CD4-positive, alpha-beta T cell treated with Interferon alpha-2 for 1 hour (primary cell): ENCODE measurements at places on chromosomes 13 and 19.

DNA sequence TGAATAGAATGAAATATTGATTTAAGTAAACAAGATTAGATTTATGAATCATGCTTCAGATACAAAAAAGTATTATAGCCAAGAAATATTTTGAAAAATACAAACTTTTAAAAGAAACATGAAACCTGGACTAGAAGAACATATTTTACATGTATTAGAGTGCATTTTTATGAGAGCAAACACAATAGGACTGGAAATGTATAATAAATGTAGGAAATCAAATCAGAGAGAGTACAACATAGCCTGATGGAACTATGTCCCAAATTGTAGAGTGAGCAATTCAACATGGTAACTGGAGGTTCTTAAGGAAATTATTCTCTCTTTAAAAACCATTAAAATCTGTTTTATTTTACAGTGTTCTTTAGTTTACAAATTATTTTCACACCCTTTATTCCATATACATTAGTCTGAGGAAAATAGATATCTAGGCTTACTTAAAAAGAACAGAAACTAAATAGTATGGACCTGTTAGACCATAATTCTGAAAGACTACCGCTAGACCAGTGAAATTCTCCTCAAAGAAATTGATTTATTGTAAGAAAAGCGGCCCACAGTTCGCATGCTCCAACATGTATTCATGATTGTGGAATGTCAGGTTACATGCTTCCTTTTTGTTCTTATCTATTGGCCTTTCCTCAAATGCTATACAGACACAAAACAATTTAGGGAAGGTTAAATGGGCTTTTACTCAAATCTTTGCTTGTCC is 1526.5 kb upstream of the SLC10A2 start:
- no peak for DNase-seq

DNA sequence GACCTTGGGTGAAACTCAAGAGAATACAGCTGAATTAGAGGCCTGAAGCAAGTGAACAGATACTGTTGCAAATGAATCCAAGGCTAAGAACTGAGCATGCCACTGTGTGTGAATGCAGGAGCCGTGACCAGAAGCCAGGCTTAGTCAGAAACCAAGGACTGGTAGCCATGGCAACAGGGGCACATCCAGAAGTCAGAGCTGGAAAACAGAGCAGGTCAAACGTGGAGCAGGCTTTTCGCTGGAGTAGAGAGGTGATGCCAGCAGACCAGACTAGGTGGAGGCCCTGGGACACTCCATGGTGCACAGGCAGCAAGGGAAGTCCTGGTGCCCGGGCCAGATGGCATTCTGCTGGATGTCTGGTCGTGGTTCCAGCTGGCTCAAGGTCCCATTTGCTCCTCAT is 564.1 kb downstream of the PCDH9 start:
- no peak for DNase-seq

GRCh38 chr19:7507884-7508283 is 8.0 kb upstream of the ZNF358 start:
- peak; percentile 19 for DNase-seq

DNA sequence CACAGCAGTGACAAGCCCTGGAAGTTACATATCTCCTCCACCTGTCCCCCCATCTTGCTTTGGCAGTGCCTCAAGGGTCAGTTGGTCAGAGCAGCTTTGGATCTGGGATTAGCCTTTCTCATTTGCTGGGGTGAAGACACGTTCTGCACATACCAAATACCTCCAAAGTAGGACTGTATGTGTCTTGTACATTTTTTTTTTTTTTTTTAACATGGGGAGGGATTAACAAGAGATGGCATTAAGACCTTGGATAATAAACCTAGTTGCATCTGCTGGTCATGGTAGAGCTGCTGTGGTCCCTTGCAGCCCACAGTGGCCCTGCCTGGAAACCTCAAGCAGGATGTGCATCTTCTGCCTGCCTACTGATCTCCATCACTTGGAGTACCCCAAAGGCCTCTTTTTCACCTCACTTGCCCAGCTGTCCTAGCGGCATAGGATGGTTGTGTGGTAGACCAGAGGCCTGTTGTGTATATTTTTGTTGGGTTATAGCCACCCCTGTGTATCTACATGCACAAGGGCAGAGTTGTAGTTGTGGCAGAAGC is 2.5 kb downstream of the RPS19 start:
- no peak for DNase-seq

DNA sequence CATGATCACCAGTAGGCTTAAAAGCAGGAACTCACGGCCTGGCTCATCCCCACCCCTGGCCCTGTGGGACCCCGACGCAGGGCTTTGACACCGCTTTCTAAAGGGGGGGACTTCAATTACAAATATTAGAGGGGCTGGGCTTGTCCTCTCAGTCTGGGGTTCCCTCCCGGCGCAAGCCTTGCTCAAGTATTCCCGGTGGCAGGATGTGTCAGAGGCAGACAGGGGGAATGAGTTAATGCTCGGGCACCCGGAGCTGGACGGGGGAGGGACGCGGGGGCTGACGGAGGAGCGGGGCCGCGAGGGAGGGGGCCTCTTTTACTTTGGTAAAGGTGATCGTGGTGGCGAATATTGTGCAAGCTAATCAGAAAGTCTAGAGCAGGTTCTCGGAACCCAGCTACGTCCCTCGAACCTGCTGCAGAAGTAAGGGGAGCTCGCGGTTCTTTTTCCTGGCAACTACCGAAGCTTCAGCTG is 1.1 kb downstream of the FGF14 start:
- no peak for DNase-seq

GRCh38 chr19:2788237-2788636 is 2.9 kb downstream of the THOP1 start:
- no peak for DNase-seq

- no peak for DNase-seq
Measured at GRCh38 chr13:29423050-29423449, 172.4 kb downstream of the SLC7A1 start.

DNA sequence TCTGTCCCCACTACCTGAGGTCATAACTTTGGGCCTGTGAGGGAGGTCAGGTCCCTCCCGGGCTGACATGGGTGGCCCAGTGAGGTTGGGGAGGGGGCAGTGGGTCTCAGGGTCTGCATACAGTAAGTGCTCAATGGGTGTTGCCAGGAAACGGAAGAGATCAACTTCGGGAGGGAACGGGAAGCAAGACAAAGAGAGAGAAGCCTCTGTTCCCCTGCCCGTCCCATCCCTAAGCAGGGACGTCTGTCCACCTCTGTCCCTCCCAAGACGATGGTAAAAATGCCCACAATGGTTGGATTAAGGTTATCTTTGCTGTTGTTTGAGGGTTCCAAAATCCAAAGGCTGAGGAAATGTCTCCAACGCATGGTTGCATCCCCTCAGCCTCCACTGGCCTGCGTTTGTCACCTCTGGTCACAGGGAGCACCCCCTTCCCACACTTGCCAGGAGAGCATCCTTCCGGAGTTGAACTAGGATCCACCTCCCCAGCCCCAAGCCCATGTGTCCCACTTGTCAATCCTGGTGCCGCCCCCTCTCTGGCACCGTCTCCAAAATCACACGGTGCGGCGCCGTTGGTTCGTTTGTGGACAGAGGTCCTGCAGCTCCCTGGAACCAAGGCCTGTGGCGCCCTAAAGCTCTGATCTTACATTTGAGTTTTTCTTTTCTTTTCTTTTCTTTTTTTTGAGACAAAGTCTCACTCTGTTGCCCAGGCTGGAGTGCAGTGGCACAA is 774 bp upstream of the HOMER3 start:
- DNase-seq: no peak
